ENCODE measurements at places on chromosomes 11 and 22.
A peak's percentile ranks its signal among the peaks of the same experiment; 100 is the strongest.

DNA sequence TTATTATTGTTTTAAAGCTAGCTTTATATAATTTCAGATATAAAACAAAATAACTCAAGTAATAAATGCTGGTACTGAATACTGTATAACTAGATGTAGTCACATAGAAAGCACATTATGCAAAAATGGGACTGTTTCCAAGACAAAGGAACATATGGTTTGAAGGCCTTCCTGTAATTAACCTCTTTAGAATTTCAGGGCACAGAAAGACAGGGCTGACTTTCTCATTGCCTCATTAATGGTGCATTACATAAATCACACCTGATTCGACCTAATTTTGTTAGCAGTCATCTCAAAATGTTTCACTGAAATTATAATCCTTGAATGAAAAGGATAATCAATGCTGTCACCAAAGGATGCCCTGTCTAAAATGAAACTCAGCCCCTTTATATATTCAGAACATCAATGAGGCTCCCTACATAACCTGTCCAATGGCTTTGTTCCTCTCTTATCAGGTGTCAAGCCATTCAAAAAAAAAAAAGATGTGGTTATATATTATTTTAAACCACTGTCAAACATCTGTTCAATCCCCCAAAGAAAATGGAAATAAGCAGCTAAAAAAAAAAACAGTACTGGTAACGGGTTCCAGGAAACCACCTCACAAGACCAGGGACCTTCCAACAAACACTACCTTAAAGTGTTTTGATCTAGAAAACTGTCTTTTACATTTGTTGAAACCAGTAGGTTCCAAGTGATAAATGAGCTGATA is 77.4 kb downstream of the FAM168A start:
- no peak for DNase-seq

DNA sequence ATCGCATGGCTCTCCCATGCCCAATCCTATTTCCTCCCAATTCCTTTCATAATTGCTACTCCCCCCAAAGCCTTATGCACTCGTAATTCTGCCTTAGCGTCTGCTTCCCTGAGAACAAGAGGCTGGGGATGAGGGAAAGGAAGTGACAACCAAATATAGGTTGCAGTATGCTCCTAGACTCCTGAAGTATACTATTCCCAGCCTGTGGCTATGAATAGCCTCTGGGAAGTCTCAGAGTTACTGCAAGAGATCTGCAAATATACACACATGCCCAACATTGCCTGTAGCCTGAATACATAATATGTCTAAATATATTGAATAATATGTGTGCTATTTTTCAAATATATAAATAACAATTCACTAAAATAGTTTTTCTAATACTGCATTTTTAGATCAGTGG is 96.1 kb upstream of the CD44 start:
- DNase-seq, result no peak

GRCh38 chr11:118607401-118608359 is at the start of gene PHLDB1:
Gene PHLDB1, plus strand, starts transcription at chr11:118607615. Its CDS starts 6,222 bp downstream, at chr11:118613837.
- DNase-seq, result peak; percentile 49

DNA sequence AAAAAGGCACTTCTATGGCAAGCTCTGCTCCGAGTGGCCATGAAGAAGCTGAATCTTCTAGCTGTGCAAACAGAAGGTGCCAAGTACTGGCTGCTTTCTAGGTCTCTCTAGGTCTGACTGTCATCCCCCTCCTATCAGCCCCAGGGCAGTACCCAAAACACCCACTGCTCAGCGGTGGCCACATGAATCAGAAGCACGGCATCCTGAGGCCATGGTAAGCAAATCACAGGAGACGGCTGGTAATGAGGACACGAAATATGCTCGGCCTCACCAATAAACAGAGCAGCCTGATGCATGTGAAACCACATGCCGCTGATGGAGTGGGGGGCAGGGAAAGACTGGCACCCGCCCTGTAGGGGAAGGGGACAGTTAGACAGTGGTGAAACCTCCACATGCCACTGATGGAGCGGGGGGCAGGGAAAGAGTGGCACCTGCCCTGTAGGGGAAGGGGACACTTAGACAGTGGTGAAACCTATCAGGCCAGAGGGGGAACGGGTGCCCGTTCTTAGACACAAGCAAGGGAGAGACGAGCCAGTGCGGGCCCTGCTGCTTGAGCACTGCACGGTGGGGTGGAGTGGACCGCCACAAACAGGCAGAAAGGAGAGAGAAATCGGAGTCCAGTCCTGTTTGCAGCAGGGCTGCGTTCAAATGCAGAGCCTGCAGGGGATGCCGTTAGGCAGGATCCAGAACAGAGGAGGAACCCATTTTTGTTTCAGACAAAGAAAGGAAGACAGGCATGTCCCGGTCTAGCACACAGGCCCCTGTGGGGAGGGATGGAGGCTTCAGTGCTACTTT is 29.9 kb upstream of the MOB2 start:
- DNase-seq, result no peak

GRCh38 chr22:41367039-41367679 is 14.6 kb upstream of the TEF start:
- DNase-seq, result no peak

DNA sequence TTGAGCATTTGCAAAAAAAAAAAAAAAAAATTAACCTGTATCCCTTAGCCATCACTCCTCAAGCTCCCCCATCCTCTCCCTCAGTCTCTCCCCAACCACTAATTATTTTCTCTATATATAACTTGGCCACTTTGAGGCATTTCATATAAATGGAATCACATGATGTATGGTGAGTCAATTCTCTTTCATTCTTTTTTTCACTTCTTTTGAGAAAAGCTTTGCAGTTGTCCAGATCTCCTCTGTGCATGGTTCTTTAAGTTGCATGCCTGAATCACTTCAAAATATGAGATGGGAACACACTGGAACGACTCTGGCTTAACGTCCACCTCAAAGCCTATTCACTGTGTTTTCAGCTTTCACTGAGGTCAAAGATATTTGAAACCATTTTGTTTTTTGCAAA is 40.7 kb downstream of the SHANK2 start:
- no peak for DNase-seq

- no peak for DNase-seq
Observed at GRCh38 chr11:113199866-113200265, 114.5 kb upstream of the TTC12 start.

GRCh38 chr11:109939166-109939810 is 153.9 kb upstream of the ZC3H12C start:
- no peak for DNase-seq

GRCh38 chr11:87290304-87290922 is 252.7 kb downstream of the TMEM135 start:
- DNase-seq, result no peak

- no peak for DNase-seq
Observed at GRCh38 chr11:9524001-9524400, 49.5 kb upstream of the WEE1 start.

- no peak for DNase-seq
Observed at GRCh38 chr22:30291058-30291892, 2.0 kb upstream of the CASTOR1 start.

DNA sequence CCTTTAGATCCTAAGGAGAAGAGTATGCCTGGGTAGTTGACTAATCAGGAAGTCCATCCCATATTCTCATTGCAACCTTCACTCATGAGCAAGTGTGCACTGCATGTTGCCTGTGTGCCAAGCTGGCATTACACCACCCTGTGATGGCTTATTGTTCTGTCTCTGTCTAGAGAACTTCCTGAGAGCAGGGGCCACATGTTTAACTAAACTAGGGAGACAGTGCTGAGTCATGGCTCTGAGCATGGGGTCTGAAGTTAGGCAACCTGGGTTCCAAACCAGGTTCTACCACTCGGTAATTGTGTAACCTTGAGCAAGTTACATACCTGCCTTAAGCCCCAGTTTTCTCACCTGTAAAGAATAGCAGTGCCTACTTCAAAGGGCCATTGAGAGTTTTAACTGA is 39.6 kb downstream of the CSNK2A3 start:
- DNase-seq, result no peak

- no peak for DNase-seq
Observed at GRCh38 chr11:35116762-35117640, 22.0 kb upstream of the CD44 start.

- DNase-seq, result no peak
Observed at GRCh38 chr22:47816863-47817210, 1054.4 kb downstream of the TBC1D22A start.

- DNase-seq, result no peak
Observed at GRCh38 chr22:17047656-17048055, 37.1 kb upstream of the IL17RA start.

- no peak for DNase-seq
Observed at GRCh38 chr11:38680746-38681145, 2082.7 kb upstream of the RAG2 start.

DNA sequence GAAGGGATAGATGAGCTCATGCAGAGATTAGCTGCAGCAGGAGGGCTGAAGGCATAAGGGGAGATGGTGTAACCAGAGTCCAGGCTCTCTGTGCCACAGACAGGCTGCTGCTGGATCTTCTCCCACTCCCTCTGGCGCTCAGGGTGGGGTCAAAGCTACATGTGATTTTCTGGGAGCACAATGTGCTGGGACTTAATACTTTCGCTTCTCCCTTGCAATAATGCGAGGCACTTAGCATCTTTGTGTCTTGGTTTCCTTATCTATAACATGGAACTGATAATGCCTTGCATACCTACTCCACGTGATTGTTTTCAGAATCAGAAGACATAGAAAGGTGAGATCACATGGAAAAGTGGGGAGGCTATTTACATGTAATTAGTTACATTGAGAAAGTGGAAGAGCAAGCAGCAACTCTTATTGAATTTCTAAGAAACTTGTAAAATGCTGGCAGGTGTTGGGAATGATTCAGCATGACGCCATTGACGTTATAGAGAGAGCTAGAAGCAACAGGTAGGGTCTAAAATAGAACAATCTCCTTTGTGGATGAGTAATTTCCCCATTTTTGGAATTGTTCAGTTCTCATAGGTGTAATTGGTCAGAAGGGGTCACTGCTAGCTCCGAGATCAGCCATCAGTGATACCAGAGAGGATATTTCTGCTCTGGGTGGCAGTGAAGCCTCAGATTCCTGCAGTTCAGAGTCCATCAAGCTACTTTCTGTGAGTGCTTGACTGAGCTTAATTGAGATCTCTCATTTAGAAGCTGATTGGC is 8.2 kb upstream of the OR9I1 start:
- DNase-seq, result no peak

- no peak for DNase-seq
Observed at GRCh38 chr11:74756571-74756970, 7.9 kb downstream of the RNF169 start.

DNA sequence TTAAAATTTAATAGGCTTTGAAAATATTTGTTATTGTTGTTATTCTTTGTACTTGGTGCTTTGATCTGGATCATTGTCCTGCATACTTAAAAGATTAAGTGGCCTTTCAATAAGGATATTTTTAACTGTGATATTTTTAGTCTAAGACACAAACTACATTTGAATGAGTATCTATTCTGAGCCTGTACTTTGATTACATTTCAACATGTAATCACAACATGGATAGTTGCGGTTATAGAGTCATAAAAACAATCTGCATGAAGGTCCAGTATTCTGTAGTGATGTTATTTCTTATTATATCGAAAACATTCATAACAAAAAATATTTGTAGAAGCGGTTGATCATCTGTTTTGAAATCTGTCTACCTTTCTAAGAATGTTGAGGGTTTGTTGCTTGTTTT is 58.6 kb downstream of the HIPK3 start:
- DNase-seq, result no peak

DNA sequence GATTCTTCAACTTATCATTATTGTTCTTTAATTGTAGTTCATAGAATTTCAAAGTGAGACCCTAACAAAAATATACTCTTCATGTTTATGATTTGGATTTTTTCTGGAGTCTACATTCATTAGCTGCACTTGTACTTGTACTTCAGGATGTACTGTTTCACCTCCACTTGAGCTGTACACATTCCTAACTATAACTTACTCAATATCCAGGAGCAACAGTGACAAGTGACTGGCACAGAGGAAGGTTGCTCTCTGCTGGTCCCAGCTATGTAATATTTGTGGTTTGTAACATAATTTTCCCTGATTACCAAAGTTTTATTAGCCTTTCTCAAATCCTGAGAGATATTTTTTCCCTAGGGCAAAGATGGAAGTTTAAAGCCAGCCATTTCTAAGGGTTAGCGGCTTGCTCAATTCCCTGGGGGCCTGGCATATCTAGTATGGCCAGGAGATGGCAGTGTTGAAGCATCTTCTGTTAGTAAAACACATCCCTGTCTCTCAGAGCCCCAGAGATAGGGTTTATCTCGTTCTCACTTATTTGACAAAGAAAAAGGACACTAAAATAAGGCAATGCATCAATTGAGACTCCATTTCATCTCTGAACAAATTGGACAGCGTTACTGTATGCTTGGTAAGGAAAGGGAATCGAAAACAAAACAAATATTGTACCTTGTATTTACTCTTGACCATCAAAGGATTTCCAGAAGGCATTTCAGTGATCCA is 14.2 kb downstream of the OR52A5 start:
- DNase-seq, result peak; percentile 1

DNA sequence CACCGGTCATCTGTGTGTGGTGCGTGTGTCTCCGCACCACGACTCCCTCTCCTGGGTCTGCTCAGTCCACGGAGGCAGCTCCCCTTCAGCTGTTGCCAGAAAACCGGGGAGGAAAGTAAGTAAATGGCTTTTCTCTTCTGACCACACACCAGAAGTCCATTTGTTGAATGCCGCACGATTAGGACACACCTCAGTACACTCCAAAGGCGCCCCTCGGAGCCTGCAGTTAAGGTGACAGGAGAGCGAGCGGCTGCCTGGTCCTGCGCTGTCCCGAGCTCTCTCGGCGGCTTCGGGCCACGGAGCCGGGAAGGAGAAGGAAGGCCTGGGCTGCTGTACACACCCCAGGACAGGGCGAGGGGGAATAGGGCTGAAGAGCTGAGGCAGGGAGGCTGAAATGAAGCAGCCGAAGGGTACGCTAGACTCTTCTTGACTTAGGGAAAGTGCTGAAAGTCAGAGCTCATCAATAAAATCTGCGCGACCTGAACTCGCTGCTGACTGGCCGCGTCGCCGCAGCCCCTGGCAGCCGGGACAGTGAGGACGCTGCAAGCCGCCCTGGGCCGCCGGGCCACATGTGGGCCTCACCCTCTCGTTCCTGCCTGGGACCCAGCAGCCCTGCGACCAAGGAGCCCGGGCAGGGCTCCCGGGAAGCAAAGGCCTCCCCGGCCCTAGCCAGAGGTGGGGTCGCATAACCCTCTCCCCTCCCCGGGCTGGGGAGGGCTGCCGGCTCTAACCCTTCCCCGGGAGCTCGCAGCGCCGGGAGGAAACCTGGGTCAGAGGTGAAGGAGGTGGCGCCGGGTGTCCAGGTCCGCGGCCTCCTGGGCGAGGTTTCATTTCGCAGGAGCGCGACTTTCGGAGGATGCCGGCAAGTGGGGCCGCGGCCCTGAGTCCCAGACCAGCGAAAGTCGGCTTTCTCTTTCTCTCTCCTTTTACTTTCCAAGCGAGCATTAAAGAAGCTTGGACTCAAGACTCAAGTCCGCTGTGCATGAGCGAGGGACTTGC is 1.6 kb upstream of the PAX6 start:
- DNase-seq, result no peak

GRCh38 chr11:67614730-67615714 is 8.3 kb downstream of the NDUFV1 start:
- peak; percentile 26 for DNase-seq

DNA sequence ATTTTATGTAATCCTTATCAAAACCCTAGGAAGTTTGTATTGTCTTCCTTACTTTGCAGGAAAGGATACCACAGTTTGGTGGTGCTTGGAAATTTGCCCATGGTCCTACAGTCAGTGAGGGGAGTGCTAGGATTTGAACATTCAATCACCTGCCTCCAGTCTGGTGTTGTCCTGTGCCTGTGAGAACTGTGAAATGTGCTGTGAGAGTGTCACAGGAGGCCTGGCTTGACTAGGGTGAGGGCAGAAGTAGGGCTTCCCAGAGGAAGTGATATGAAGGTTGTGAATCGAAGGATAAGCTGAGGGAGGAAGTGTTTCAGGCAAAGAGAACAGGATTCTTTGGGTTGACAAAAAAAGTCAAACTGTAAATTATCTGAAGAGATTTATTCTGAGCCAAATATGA is 424.4 kb downstream of the TMEM135 start:
- no peak for DNase-seq

- DNase-seq, result no peak
Observed at GRCh38 chr11:10255388-10256125, 38.5 kb downstream of the SBF2 start.
